ENCODE measurements at places on chromosomes 6 and 20.

GRCh38 chr6:109628158-109629000 is 62.6 kb downstream of the AK9 start:
- no peak for DNase-seq

DNA sequence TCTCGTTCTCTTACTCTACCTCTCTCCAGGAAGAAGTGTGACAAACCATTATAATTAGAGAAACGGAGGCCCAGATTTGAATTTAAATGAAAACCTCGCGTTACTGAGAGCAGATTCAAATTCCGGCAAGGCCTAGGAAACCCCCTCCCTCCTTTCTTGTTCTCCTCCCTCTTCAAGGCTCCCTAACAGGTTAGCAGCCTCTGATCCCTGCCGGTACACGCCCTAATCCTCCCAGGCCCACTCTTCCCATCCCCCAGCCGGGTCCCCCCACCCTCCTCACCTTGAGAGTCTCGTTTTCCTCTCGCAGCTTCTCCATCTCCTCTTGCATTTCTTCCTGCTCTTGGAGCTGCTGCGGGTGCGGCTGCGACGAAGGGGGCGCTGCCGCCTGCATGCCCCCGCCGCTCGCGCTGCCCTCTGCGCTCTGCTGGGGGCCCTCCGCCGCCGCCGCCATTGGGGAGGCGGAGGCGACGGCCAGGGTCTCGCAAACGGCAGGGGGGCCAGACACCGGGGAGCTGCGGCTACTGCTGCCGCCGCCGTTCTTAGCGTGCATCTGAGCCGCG is 3.8 kb downstream of the MTCL3 start:
- DNase-seq: no peak

DNA sequence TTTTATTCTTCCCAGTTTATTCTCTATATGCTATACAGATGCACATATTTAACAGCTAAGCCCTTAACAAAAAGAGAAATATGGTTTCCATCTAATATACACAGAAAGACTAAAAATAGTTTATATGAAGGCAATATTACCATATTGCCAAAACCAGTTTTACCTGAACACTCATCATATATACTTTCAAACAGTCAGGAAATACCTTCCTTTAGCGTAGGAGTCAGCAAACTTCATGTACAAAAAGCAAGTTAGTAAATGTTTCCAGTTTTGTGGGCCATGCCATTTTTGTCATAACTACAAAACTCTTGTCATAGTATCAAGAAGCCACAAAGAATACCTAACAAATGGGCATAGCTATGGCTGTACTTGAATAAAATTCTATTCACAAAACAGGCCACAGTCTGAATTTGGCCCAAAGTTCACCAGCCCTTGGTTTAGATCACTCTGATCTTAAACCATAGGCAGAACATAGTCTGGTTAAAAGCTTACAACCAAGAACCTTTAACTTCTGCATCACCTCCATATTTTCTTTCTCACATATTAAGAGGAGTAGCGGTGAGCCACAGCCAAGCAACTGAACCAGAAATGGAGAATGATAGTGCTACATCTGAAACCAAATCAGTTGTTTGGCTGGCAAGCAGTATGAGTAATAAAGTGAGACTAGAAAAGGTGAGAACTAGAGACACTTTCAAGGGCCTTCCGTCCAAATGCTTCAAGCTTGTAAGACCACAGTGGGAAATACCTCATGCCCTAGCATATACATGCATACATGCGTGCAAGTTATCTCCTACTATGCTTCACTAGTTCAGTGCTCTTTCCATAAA is 116.6 kb downstream of the PTPRK start:
- DNase-seq: no peak

GRCh38 chr6:168943231-168943905 is 310.3 kb downstream of the THBS2 start:
- no peak for DNase-seq

- no peak for DNase-seq
These were observed 24.6 kb upstream of the TRPC4AP start for GRCh38 chr20:35117196-35117595.

DNA sequence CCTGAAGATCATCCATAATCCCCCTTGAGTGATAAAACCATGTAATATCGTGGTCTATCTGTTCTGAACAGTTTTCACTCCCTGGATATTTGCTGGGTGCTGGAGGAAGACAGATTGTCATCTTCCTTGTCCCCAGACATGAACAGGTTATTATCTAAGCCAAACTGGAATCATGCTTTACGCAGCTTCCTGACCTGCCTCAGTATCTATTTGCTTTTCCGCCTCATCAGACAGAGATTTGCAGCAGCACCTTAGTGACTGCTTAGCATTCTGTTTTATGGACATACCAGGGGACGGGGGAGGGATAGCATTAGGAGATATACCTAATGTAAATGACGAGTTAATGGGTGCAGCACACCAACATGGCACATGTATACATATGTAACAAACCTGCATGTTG is 124.6 kb downstream of the SLC23A2 start:
- DNase-seq: no peak

All from HCT116 (cell line).